ENCODE measurements at places on chromosomes 1 and 21.

- no peak for DNase-seq
Observed at GRCh38 chr1:29043274-29043965, 80.3 kb downstream of the TMEM200B start.

DNA sequence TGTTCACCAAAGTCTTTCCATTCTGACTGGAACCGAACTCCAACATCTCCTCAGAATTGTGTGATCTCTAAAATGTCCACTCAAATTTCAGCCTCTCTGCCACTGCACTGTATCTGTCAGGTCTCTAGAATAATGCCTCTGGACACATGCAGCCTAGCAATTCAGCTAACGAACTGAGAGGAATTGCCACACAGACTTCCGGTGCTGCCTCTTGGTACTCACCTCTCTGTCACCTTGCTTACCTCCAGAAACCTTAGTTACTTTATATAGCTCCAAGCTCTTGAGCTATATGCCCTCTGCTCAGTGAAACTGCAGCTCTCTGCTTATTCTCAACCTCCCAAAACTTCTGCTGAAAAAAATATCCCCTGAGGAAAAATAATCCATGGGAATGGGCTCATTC is 2.7 kb upstream of the CHRM3 start:
- DNase-seq = no peak

GRCh38 chr1:109350182-109350581 is 43.4 kb upstream of the MYBPHL start:
- no peak for DNase-seq

GRCh38 chr1:25616987-25617624 is 515 bp downstream of the MAN1C1 start:
- DNase-seq = peak; percentile 22

DNA sequence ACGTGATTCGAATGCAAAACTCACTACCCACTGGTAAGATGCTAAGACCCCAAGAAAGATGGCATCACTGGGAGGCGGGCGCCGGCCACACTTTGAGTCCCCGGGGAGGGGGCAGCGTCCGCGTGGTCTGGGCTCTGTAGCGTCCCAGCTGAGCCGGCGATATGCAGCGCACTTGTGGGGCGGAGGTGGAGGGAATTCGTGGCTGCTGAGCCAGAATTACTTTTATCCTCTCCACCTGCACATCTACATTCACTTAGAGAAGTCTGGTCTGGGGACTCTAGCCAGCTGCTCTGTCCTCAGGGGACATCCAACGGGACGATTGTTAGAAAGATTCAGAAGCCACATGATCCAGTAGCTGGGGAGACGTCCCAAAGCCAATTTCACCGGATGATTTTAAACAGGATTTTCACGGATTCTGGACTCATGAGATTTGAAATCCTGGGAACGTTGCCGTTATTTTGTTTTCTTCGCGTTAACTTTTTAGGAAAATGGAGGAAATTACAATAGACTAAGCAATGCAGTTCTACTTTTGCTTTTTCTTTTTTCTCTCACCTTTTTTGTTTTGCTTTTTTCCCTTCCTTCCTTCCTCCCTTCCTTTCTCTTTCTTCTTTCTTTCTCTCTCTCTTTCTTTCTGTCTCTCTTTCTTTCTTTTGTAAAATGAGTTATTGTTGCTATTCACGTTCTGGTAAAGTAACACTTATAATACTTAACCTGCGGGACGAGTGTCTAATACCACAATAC is 1.3 kb downstream of the JAM2 start:
- no peak for DNase-seq

DNA sequence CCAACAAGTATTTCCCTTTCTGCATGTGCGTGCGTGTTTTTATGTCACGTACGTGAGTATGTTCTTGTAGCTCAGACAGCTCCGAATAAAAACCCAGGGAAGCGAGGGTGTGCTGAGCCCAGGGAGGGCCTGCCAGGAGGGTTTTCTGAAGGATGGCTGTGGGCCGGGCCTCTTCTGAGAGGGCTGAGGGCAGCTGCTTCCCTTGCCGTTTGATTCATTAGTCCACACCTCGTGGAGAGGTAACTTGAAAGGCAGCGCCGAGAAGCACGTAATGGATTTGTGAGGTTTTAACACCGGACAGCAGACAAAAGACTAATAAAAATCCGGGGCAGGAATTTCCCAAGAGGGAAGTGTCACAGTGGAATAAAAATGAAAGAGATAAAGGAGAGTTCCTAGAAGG is 29.5 kb downstream of the CD247 start:
- DNase-seq = no peak

GRCh38 chr1:190476806-190477205 is 858 bp downstream of the BRINP3 start:
- DNase-seq = no peak

Data from T-helper 17 cell (primary cell).